K562 (cell line): ENCODE measurements at places on chromosomes 3 and 15.

DNA sequence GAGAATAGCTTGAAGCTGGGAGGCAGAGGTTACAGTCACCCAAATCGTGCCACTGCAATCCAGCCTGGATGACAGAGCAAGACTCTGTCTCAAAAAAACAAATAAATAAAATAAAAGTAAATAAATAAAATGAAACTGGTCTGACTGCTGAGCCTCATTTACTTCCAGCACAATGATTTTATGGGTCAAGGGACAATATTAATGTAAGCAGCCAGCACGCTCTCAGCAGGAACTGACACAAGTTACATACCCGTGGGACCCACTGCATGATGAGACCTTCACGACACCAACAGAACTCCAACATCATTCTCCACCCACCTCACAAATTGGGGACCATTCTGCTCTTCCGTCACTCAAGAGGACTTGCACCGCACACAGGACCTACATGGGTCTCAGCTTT lies 230.3 kb downstream of the MAGI1 start:
- H3K4me3 ChIP-seq = no peak overlapping the region
- H3K36me3 ChIP-seq = no peaks in the 10 kb centered on the region
- H3K4me1 ChIP-seq = no peaks in the 10 kb centered on the region
- no peak for DNase-seq
- H3K27ac ChIP-seq = no peak overlapping the region

DNA sequence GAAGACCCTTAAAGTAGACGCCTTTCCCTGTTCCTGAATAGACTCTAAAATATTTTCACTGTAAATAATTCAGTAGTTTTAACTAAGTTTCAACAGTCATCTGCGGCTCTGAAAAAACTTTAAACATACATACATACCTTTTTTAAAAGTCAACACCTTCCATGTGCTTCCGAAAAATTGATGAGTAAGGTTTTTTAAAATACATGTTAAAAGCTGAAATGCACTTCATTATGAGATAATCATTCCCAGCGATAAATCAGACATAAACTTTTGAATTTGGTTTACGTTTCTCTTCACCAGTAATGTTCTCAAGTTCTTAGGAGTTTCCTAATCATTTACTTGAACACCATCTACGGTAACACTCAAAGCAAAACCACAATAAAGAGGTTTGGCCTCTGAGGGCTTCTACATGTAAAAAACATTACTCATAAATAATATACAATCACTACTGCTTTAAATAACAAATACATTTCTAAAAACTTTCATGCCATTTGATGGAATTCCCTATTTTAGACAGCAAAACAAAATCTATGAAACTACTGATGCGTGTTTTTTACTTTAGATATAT lies 403.5 kb downstream of the SHQ1 start:
- peak overlapping the region; percentile 69 for H3K4me3 ChIP-seq
- peak overlapping the region; percentile 88; the same call in 2 of the 3 replicates for H3K27ac ChIP-seq
- H3K36me3 ChIP-seq = peaks cover 38% of the 10 kb centered on the region
- H3K27me3 ChIP-seq = no peaks in the 10 kb centered on the region
- H3K4me1 ChIP-seq = peaks cover 41% of the 10 kb centered on the region

DNA sequence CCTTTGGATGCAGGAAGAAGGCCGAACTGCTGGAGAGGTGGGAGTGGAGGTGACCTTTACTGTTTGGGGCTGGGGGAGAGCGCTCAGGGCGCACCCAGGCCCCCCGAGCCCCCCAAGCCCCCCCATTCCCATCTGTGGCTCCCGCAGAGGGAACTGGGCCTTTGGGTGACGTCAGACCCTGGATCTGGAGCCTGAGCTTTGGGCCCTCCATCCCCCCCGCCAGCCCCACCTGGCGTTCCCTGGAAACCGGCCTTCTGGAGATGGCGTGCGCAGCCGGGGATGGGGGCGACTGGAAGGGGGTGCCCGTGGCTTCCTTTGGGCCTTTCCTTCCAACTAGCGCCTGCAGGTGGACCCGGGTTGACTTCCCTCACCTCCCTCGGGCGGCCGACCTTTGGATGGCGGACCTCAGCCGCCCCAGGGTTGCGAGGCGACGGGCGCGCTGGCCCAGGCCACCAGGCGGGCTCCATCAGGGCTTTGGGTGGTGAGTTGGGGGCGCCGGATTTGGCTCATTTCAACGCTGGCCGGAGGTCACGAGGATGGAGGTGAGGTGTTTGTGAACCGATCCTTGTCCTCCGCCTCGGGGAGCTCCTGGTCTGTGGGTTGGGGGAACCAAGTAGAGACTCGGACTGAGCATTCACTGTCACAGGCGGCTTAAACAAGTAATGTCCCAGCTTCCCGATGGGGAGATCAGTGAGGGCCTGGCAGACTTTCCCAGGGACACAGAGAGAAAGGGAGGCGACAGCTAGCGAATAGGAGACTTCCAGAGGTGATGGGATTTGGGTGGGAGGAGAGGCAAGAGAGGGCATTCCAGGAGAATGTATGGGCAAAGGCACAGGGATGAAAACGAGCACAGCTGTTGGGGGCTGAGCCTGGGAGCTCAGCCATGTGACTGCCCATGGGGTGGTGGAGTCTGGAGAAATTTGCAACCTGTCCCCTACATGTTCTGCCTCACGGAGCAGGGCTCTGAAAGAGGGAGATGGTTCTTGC lies 709 bp downstream of the SCAMP5 start:
- H3K4me3 ChIP-seq = peak overlapping the region; percentile 41
- no peak for DNase-seq
- peaks cover 13% of the 10 kb centered on the region for H3K27me3 ChIP-seq
- H3K36me3 ChIP-seq = no peaks in the 10 kb centered on the region
- H3K27ac ChIP-seq = no peak overlapping the region
- no peaks in the 10 kb centered on the region; the same call in 2 of the 3 replicates for H3K4me1 ChIP-seq

DNA sequence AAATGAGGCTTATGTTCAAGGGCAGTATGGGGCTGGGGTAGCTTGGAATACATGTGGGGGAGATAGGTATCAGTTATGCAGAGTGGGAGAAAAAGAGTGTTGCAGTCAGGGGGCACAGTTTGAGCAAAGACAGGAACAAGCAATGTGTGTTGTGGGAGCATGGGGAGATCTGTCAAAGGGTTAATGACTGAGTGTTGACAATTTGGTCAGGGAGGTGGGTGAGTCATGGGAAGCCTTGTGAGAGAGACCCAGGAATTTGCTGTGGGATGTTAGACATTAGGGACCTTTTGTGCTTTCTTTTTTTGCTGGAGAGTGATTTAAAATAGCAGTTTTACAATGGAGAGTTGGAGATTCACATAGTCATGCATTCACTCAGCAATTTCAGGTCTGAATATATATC lies 221.6 kb upstream of the NR2E3 start:
- H3K36me3 ChIP-seq = no peaks in the 10 kb centered on the region
- H3K4me3 ChIP-seq = no peak overlapping the region
- H3K27me3 ChIP-seq = no peaks in the 10 kb centered on the region
- H3K27ac ChIP-seq = no peak overlapping the region
- DNase-seq = no peak

DNA sequence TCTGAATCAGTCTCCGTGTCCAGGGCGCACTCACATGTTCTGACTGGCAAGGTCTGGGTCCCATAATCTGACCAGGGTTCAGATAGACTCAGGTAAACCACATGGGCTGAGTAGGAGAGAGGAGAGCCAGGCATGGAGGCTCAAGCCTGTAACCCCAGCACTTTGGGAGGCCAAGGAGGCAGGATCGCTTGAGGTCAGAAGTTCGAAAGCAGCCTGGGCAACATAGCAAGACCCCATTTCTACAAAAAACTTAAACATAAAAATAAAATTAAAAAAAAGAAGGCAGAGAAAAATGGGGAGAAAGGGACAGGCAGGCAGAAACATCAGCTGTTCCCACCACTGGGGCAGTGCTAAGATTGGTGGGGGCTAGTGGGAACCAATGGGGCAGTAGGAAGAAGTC lies 5.4 kb downstream of the TMEM43 start:
- no peak overlapping the region for H3K27ac ChIP-seq
- no peak for DNase-seq
- no peak overlapping the region for H3K4me3 ChIP-seq

GRCh38 chr3:72750405-72750965 lies 97.8 kb downstream of the SHQ1 start:
- no peak overlapping the region for H3K4me3 ChIP-seq
- DNase-seq = no peak
- no peaks in the 10 kb centered on the region for H3K4me1 ChIP-seq
- no peaks in the 10 kb centered on the region; the same call in 2 of the 3 replicates for H3K36me3 ChIP-seq
- no peak overlapping the region for H3K27ac ChIP-seq

DNA sequence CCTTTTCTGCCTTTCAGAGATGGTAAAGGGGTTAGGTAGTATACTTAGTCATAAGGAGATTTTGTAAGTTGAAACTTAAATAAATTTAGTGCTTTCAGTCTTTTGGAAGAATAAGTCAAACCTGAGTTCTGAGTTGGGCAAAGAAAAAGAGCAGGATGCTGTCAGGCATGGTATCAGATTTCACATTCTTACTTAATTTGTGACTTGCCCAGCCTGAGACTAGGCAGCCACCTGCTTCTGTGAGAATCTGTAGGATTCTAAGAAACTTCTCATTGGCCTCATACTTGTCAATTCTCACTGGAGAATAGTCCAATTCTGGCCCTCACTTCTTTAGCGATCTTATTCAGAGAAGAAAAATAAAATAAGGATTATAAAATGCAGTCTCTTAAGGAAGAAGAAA lies 577.5 kb downstream of the DIPK2A start:
- no peak overlapping the region for H3K27ac ChIP-seq
- H3K36me3 ChIP-seq = no peaks in the 10 kb centered on the region
- H3K4me1 ChIP-seq = no peaks in the 10 kb centered on the region
- no peak overlapping the region for H3K4me3 ChIP-seq
- no peaks in the 10 kb centered on the region for H3K27me3 ChIP-seq
- DNase-seq = no peak

DNA sequence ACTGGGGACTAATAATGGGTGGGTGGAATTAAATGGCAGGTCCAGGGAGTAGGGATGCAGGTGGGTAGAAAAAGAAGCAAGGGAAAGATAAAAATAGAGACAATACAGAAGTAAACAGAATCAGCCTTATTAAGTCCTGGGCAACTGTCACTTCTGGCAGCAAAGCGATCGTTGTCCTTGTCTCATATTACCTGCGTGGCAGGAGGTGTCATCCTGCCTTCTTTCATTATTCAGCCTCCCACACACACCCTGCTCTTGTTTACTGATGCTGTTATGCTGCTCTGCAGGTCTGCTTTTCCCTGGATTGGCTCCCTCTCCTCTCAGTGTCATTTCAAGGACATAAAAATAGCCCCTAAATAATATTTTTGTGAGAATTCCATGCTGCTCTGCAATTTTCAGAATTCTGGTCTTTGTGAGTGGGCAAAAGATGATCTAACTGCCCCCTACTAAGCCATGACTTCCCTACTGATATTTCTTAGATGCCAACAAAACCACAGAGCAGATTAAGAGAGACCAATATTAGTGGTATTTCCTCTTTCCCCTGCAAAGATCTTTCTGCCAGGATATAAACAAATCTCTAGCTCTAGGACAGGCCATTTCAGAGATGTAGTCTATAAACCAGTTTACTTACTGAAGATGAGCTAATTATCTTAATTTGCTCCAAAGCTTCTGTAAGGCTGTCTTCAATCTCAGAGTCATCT lies 8.5 kb downstream of the VEPH1 start:
- DNase-seq = no peak
- H3K36me3 ChIP-seq = no peaks in the 10 kb centered on the region
- H3K4me3 ChIP-seq = no peak overlapping the region
- no peak overlapping the region for H3K27ac ChIP-seq
- no peaks in the 10 kb centered on the region for H3K27me3 ChIP-seq
- H3K4me1 ChIP-seq = no peaks in the 10 kb centered on the region; the same call in 2 of the 3 replicates

DNA sequence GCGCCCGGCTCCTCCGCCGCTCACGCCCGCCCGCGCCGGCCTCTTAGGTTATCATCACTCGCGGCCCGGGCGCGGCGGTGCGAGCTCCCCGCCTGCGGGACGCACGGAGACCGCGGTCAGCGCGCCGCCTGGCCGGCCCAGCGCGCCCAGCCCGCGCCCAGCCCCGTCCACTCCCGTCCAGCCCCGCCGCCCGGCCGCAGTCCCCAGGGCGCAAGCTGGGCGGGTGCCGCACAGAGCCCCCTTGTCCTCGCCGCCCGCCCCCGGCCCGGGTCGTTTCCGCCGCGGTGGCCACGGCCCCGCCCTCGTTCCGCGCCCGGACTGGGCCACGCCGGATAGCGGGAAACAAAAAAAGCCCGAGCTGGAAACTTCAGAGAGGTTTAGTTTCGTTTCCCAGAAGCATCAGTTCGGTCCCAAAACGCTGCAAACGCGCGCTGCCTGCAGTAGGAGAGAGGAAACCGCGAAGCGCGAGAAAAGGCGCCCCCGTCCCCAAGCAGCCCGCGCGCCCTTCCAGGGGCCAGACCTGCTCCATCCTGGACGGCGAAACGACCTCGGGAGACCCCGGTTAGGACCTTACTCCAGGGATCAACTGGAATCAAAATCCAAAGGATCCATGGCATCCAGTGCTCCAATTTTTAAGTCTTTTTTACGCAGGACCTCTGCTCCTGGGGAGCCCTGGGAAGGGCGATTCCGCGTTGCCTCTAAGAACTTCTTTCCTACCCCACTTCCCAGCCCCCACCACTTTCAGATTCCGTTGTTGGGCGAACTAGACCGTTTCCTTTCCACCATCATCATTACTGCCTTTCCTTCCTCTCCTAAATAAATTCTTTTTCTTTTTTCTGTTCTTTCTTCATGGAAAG lies at the start of gene ATP10A:
Gene ATP10A (minus strand): TSS at position 217 of the 857 bp plus-strand sequence. CDS start 231 bp downstream, outside the sequence.
- no peak within 1 kb of the TSS for H3K4me3 ChIP-seq
- H3K27me3 ChIP-seq = no peaks in the 10 kb centered on the region; the same call in 2 of the 3 replicates
- no peak within 1 kb of the TSS for H3K27ac ChIP-seq
- H3K4me1 ChIP-seq = peaks cover 12% of the 10 kb centered on the region; the same call in 1 of the 2 replicates
- H3K36me3 ChIP-seq = no peaks in the 10 kb centered on the region
- DNase-seq = no peak

DNA sequence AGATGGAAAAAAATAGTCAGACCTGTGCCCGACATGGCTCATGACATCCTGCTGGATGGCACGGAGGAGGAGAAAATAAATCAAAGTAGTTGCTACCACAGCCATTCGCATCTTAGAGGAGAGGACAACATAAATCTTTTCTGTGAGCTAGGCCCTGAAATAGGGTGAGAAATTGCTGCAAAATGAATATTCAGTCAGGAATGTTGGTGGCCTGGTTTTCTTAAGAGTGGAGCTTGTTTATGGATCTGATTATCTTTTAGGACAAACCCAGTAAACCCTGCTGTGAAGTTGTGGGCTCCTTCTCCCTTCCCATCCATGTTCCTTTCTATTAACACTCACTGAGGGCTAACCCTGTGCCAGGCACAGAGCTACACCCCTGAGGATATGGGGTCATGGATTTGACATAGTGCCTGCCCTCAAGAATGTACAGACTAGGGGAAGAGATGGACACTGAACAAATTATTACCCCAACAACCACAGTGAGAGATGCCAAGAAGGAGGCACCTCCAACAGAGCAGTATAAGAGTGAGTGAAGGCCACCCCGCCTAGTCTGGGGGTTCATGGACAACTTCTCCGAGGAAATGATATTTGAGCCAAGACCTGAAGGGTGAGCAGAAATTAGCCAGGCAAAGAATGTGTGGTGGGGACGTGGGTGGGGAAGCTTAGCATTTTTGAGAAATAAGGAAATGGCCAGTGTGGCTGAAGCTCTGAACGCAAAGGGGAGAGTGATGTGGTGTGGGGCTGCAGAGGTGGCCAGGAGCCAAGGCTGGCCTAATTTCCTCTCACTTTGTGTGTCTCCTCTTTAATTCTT lies 68.9 kb upstream of the ARL8B start:
- peaks cover 24% of the 10 kb centered on the region for H3K4me1 ChIP-seq
- no peak for DNase-seq
- H3K27ac ChIP-seq = no peak overlapping the region
- no peaks in the 10 kb centered on the region for H3K36me3 ChIP-seq
- H3K4me3 ChIP-seq = no peak overlapping the region
